ENCODE measurements at places on chromosomes 5 and 9.

GRCh38 chr9:101311758-101312420 lies 72.9 kb downstream of the BAAT start:
- DNase-seq: peak; percentile 66

- DNase-seq: no peak
Observed at GRCh38 chr5:60183881-60184280, 290.4 kb upstream of the PDE4D start.

- DNase-seq: no peak
Observed at GRCh38 chr5:110265162-110265561, 461.3 kb downstream of the TMEM232 start.

DNA sequence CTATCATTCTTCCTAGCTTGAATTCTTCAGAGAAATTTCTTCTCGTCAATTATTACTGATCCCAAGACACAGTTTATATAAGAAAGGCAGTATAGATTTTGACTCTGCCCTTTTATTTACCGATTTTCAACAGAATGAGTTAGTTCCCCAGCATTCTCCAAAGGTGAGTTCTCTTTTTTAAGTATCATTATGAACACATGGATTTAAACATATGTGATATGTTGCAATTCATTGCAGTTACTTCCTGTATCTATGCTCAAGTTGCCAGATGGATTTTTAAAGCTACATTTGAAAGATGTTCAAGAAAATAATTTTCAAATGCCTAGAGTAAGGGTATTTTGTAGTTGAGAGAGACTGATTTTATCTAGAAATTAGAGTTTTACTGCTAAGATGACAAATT lies 8.4 kb downstream of the WDR41 start:
- no peak for DNase-seq

DNA sequence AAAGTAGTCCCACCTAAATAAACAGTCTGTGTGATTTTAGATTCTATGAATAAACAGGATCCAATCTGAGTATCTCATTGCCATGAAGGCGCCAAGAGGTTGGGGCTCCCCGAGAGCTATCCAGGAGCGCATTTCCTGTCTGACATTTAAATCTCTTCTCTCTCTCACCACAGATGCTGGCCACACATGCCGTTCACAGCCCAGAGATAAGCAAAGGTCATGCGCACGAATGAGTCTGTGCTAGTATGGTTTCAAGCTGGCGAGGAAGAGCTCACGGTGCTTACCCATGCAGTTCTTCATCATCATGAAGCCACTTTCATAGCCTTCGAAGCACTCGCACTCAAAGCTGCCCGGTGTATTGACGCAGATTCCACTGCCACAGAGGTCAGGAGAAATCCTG lies 199.4 kb downstream of the FBN2 start:
- DNase-seq: no peak

GRCh38 chr9:92180669-92181181 lies 65.5 kb upstream of the SPTLC1 start:
- DNase-seq: no peak

- DNase-seq: no peak
Observed at GRCh38 chr5:122009436-122009835, 47.7 kb downstream of the SRFBP1 start.

GRCh38 chr5:35600591-35600990 lies 17.1 kb upstream of the SPEF2 start:
- DNase-seq: no peak

GRCh38 chr5:154647114-154647760 lies 107.9 kb upstream of the LARP1 start:
- no peak for DNase-seq
